Hepatocyte (in vitro differentiated cells): ENCODE measurements at places on chromosomes 2 and 18.

DNA sequence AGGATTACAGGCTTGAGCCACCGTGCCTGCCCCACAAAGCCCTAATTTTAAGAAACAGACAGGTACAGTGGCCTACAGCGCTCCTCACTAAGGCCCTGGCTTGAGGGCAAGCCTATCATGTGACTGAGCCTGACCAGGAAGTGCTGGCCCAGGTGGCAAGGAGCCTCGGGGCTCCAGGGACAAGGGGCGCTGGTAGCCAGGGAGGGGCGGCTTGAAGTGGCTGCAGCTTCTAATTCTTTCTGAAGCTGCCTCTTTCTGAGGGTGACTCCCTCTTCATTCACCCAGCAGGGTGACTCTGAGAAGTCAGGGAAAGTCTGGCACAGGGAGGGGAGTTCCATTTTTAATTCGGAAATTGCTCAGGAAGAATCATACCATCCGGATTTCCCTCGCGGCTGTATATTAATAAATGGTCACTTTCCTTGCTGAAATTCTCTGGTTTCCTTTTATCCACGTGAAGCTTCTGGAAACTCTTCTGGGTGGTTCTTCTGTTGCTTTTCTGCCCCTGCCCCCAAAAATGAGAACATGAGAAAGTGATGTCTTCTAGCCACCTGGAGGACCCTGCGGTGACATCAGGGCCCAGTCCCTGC is 115.7 kb downstream of the FAM210A start:
- H3K36me3 ChIP-seq: no peaks in the 10 kb centered on the region
- peak overlapping the region; percentile 5 for H3K4me3 ChIP-seq
- DNase-seq: no peak
- peak overlapping the region; percentile 53 for H3K27ac ChIP-seq
- peaks cover 25% of the 10 kb centered on the region for H3K27me3 ChIP-seq
- H3K4me1 ChIP-seq: peaks cover 27% of the 10 kb centered on the region

DNA sequence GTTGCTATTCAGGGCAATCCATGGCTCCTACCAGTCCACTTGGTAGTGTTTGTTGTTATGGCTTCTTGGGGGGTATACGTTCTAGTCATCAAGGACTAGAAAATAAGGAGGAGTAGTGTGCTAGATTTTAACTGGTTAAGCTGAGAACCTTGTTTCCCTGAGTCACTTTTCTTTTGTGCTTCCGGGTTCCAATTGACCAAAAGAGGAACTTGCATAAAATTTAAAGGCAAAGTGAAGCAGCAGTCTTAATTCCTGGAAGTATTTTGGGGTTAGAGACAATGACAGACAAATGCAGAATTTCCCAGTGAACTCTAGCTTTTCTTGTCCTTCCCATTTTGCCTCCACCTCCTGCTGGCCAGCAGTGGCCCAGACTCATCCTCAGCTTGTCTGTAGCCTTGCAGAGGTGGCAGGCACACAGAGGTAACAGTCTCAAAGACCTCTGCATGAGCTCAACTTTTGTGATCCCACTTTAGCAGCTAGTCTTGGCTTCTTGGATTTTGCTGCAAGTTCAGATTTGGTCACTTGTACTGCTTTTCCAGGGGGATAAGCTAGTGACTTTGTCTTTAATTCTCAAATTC is 1105.8 kb upstream of the NXPH2 start:
- H3K27me3 ChIP-seq: no peaks in the 10 kb centered on the region
- DNase-seq: no peak
- no peak overlapping the region for H3K4me3 ChIP-seq

GRCh38 chr2:222054813-222055212 is 244.0 kb downstream of the PAX3 start:
- no peaks in the 10 kb centered on the region for H3K4me1 ChIP-seq
- H3K4me3 ChIP-seq: no peak overlapping the region
- no peaks in the 10 kb centered on the region for H3K36me3 ChIP-seq
- no peak overlapping the region for H3K27ac ChIP-seq
- DNase-seq: no peak
- H3K27me3 ChIP-seq: peaks cover 80% of the 10 kb centered on the region

DNA sequence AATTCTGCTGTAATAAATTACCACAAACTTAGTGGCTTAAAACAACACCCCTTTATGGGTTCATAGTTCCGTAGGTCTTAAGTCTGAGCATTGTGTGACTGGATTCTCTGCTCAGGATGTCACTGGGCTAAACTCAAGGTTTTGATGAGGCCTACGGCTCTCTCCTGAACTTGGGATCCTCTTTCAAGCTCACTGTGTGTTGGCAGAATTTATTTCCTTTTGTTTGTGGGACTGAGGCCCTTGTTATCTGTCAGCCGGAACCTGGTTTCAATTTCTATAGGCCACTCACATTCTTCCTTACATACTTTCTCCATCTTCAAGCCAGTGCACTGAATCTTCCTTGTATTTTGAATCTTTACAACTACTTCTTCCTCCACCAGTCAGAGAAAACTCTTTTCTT is 290.2 kb downstream of the AKAIN1 start:
- no peak overlapping the region for H3K4me3 ChIP-seq
- no peak for DNase-seq
- H3K4me1 ChIP-seq: no peaks in the 10 kb centered on the region
- no peaks in the 10 kb centered on the region for H3K27me3 ChIP-seq
- H3K36me3 ChIP-seq: no peaks in the 10 kb centered on the region
- no peak overlapping the region for H3K27ac ChIP-seq
